ENCODE measurements at places on chromosomes 7 and 10. TPM values are rescaled to one million over a fixed set of nuclear protein-coding genes. Genes with fewer than 3 reads are reported as not detected.
A peak's percentile ranks its signal among the peaks of the same experiment; 100 is the strongest.

The SLK gene
- total RNA-seq: 29.8 TPM

The ENKUR gene
- total RNA-seq: not detected

The ZNF853 gene
- total RNA-seq: 9.5 TPM

The RAB19 gene
- 5.4 TPM for total RNA-seq

The TFPI2 gene
- not detected for total RNA-seq

The TMEM26 gene
- total RNA-seq: not detected

The ZDHHC4 gene
- 48.3 TPM for total RNA-seq

The AGR3 gene
- not detected for total RNA-seq

The GJD4 gene
- not detected for total RNA-seq

GRCh38 chr7:36487756-36488336 lies 98.2 kb downstream of the ANLN start:
- DNase-seq: peak; percentile 49

- no peak for DNase-seq
These were observed 181.9 kb upstream of the VSTM2A start for GRCh38 chr7:54360075-54360840.

DNA sequence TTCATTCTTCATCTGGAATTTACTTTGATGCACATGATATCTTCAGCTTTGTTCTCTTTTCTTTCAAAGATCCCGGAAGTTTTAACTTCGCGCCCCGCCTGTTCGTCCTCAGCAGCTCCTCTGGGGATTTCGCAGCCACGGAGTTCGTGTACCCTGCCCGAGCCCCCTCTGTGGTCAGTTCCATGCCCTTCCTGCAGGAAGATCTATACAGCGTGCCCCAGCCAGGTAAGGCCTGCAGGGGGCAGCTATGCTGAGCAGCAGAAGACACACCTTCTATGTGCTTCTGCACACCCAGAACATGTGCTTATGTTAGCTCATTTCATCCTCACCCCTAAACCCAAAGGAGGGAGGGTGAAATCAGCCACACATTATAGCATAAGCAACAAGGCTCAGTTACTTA lies 79.7 kb upstream of the LYZL2 start:
- DNase-seq: no peak

DNA sequence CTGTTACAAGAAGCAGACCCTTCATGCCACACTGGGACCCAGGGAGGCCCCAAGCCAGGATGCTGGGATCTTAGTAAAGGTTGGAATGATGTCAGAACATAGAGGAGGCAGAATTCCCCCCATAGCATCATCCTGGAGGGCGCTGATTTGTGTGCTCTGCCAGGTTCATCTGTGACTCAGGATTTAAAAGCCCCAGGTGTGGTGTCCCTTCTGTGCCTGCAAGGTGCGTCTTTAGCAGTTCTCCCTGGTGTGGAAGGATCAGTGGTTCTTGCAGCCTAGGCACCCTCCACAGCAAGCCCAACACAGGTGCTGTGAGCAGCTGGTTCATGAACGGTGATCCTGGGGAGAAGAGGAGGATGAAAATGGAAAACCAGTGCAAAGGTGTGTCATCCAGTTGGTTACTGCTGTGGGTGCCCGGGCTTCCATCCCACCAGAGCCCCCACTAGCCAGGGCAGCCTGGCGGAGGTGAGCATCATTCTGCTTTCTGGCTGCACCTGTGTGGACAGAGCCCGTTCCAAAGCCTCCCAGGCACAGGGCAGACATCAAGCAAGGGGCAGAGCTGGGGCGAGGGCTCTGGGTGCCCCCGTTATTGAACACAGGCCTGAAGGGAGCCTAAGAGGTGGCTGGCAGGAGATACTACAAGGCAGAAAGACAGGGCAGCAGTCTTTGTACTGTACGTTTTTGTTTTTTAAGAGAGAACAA lies 49.5 kb downstream of the IKZF1 start:
- DNase-seq: no peak

DNA sequence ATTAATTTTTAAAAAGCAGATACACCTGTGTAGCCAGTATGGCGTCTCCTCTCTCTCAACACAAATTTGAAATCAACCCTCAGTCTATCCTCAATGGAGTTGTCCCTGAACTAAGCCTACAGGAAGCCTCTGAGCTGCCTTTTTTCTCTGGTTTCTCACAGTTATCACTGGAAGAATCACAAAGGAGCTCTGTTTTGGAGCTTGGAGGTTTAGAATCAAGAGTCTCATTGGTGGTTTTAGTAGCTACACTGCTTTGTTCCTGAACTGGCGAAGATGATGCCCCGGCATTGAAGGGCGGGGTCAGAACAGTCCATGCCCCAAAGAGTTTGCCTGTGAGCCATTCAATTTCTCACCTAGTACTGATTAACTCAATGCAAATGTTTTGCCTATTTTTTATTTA lies 16.1 kb upstream of the BTRC start:
- DNase-seq: no peak

- no peak for DNase-seq
These were observed 344.2 kb upstream of the GALNT17 start for GRCh38 chr7:70787771-70788170.

GRCh38 chr7:29410996-29411395 lies 152.6 kb upstream of the PRR15 start:
- no peak for DNase-seq

GRCh38 chr10:1782841-1783240 lies 45.5 kb upstream of the ADARB2 start:
- no peak for DNase-seq

DNA sequence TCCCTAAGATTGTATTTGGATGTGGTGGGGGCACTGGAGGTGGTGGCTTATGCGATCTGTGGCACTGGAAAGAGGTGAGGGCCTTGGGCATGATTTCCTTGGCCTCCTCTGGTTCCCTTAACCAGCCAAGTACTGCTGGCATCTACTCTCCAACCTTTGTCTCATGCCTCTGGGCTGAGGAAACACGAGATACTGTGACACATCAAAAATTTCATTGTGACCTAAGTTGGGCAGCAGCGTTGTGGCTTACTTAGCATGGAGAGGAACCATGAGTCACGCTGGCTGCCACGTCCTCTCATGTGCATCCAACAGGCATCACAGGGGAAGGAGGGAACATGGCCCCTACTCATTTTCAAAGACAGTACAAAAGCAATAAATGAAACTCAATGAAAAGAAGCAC lies 29.7 kb upstream of the GSDME start:
- no peak for DNase-seq

- DNase-seq: no peak
These were observed 35.6 kb downstream of the ACADSB start for GRCh38 chr10:123044391-123044790.

- DNase-seq: no peak
These were observed 3.4 kb downstream of the CPXM2 start for GRCh38 chr10:123888256-123888655.

DNA sequence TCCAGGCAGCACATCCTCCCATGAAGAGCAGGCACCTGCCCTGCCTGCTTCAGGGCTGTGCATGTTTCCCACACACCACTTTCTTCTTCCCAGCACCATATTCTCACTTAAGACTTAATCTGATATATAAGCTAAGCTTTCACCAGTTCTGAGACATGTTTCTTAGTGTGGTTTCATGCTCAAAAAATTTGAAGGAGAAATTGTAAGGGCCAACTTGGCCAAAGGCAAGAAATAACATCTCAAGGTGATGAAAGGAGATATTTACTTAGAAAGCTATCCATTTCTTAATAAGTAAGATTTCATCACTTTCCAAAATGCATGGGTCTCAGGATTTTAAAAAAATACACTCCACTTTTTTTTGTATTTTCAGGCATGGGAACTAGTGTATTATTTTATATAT lies 468.1 kb upstream of the AKR1E2 start:
- DNase-seq: no peak

- no peak for DNase-seq
These were observed 23.3 kb downstream of the MACC1 start for GRCh38 chr7:20193873-20194272.

GRCh38 chr10:114046087-114046458 lies 2.4 kb downstream of the ADRB1 start:
- no peak for DNase-seq

GRCh38 chr10:101020427-101021075 lies 10.4 kb downstream of the PDZD7 start:
- DNase-seq: no peak

- DNase-seq: no peak
These were observed 43.7 kb upstream of the NXPH1 start for GRCh38 chr7:8389593-8390261.

GRCh38 chr7:98281757-98282606 lies 496 bp downstream of the BRI3 start:
- peak; percentile 60 for DNase-seq

GRCh38 chr7:12504149-12504548 lies 66.4 kb upstream of the SCIN start:
- no peak for DNase-seq

GRCh38 chr7:3349126-3349525 lies 48.1 kb downstream of the SDK1 start:
- no peak for DNase-seq

DNA sequence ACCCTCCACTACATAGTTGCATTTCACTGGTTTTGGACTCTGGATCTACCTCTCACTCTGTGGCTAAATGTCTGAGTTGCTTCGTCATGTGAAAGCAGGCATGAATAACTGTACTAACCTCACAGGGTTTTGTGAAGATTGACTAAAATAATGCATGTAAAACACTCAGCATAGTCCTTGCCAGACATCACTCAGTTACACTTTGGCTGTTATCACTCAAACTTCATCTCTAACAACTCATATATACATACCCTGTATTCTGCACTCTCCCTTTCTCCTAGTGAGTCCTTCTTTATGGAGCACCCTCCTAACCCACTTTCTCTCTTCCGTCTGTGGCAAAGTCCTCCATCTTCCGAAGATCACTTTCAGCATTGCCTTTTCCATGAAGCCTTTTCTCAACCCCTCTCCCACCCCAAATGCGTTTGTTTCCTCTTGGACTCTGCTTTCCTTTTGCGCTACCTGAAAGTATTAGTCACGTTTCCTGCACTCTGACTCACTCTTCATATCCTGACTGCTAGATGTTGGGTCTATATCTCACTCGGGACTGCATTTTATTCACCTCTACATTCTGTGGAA lies 72.6 kb downstream of the OSBPL3 start:
- peak; percentile 9 for DNase-seq

GRCh38 chr7:97381815-97382554 lies 264.5 kb downstream of the SDHAF3 start:
- DNase-seq: no peak

DNA sequence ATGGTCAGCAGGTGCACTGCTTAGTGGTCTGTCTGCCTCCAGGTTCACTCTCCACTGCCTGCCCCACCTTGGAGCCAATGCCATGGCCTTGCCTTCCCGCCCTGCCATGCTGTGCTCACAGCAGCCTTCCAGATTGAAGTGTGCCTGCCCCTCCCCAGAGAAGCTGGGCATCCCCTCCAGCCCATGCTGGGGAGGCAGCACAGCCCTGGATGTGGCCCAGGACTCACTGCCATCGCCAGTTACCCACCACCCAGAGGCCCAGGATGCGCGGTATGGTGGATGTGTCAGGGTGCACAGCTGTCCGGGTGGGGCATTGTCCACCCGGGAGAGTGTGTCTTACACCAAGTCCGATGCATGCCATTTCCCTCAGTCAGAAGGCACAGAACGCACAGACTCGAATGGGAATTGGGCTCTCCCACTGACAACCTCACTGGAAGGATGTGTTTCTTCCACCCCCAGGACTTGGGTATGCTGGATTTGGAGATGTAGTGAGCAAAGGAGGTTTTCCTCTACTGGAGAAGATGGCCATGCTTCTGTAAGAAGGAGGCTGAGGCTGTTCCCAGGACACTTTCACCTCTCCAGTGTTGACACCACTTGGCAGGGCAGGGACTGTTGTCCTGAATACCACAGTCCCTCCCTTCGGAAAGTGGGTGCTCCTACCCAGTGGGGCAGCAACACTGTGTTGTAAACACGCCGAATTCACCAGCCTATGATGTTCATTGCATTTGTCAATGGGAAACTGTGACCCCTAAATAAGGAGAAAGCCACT lies 122.0 kb downstream of the ADARB2 start:
- DNase-seq: no peak

- DNase-seq: no peak
These were observed 24.2 kb downstream of the ADIRF start for GRCh38 chr10:86992456-86992855.

DNA sequence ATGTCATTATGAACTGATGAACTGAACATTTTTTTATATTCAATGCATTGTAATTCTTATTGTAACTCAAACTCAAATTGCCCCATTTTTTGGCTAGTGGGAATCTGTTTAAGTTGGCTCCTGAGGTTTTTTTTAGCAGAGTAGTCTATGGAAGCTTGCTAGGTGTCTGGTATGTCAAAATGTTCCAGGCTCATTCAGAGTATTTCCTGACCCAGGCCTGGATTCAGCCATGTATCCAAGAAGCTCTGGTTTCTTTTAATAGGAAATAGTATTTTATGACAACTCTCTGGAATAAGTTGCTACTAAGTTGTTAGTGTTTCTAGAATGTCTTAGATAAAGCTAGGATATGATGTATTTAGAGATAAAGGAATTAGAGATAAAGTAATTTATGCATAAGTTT lies 288.0 kb downstream of the ARL4A start:
- DNase-seq: no peak

All from naive thymus-derived CD8-positive, alpha-beta T cell (primary cell).